ENCODE measurements at places on chromosomes 3 and 15. TPM values are rescaled to one million over a fixed set of nuclear protein-coding genes. Genes with fewer than 3 reads are reported as not detected.
A peak's percentile ranks its signal among the peaks of the same experiment; 100 is the strongest.

RHOA gene
- 428 TPM for total RNA-seq

LRRC2 gene
- total RNA-seq, result 0.75 TPM

LIPH gene
- total RNA-seq, result not detected

PRR20G gene
- total RNA-seq, result not detected

GUCA1C gene
- not detected for total RNA-seq

PARP6 gene
- 90.2 TPM for total RNA-seq

DNA sequence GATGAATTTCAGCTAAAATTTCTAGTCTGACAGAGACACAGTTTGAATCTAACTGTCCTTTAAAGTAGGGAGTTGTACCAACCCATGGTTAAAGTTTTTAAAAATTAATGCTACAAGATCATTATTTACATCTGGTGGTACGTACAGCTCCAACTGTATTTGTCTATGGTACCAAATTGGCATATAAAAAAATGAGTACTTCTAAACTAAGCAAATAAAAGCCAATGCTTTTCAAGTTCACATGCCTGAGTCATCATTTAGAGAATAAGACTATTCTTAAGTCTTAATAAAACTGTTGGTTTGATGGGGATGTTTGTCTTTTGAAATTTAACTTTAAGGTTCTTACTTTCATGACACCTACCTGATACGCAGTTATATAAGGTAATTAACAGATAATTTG lies 21.0 kb upstream of the IFT57 start:
- no peaks in the 10 kb centered on the region for H3K27me3 ChIP-seq
- no peak overlapping the region for H3K4me3 ChIP-seq
- peaks cover 8% of the 10 kb centered on the region for H3K36me3 ChIP-seq
- no peak for DNase-seq

GRCh38 chr3:64685800-64686445 lies 1.9 kb downstream of the ADAMTS9 start:
- H3K27ac ChIP-seq, result no peak overlapping the region
- H3K27me3 ChIP-seq, result peaks cover 51% of the 10 kb centered on the region
- no peaks in the 10 kb centered on the region for H3K36me3 ChIP-seq

DNA sequence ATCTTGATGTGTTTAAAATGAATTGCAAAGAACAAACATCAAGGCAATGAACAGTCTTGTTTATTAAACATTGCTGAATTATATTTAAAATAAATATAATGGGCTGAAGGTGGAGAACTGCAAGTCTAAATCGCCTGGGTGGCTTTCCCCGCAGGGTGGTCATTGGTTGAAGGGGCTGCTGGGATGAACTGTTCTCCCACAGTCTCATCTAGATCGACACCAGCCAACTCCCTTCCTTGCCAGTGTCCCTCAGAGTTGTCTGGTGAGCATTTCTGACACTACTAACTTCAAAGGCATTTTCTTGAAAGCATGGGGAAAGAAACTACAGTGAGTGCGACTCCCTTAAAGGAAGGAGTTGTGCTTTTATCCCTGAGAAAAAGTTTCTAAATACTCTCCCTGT lies 196.5 kb upstream of the LRTM1 start:
- H3K4me3 ChIP-seq, result no peak overlapping the region
- no peaks in the 10 kb centered on the region for H3K4me1 ChIP-seq
- H3K36me3 ChIP-seq, result no peaks in the 10 kb centered on the region
- no peaks in the 10 kb centered on the region for H3K27me3 ChIP-seq

GRCh38 chr3:184691397-184692231 lies 20.2 kb downstream of the MAGEF1 start:
- H3K4me3 ChIP-seq, result no peak overlapping the region
- H3K4me1 ChIP-seq, result peaks cover 3% of the 10 kb centered on the region
- no peak overlapping the region for H3K27ac ChIP-seq
- peaks cover 14% of the 10 kb centered on the region for H3K27me3 ChIP-seq
- no peak for DNase-seq

DNA sequence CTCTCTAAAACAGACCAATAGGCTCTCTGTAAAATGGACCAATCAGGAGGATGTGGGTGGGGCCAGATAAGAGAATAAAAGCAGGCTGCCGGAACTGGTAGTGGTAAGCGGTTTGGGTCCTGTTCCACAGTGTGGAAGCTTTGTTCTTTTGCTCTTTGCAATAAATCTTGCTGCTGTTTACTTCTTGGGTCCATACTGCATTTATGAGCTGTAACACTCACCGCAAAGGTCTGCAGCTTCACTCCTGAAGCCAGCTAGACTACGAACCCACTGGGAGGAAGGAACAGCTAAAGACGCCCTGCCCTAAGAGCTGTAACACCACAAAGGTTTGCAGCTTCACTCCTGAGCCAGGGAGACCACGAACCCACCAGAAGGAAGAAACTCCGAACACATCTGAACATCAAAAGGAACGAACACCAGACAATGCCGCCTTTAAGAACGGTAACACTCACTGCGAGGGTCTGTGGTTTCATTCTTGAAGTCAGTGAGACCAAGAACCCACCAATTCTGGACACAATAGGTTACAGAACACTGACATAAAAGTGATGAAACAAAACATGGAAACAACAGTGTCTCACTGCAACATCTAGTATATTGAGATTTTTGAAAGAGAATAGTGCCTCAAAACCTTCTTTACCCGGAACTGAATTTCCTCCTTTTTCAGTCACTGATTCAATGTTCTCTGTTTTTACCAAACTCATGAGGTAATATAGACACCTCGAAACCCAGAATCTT lies 28.8 kb upstream of the PLSCR2 start:
- H3K27me3 ChIP-seq, result peaks cover 6% of the 10 kb centered on the region
- peaks cover 17% of the 10 kb centered on the region for H3K36me3 ChIP-seq
- H3K27ac ChIP-seq, result peak overlapping the region; percentile 92
- DNase-seq, result peak; percentile 65

DNA sequence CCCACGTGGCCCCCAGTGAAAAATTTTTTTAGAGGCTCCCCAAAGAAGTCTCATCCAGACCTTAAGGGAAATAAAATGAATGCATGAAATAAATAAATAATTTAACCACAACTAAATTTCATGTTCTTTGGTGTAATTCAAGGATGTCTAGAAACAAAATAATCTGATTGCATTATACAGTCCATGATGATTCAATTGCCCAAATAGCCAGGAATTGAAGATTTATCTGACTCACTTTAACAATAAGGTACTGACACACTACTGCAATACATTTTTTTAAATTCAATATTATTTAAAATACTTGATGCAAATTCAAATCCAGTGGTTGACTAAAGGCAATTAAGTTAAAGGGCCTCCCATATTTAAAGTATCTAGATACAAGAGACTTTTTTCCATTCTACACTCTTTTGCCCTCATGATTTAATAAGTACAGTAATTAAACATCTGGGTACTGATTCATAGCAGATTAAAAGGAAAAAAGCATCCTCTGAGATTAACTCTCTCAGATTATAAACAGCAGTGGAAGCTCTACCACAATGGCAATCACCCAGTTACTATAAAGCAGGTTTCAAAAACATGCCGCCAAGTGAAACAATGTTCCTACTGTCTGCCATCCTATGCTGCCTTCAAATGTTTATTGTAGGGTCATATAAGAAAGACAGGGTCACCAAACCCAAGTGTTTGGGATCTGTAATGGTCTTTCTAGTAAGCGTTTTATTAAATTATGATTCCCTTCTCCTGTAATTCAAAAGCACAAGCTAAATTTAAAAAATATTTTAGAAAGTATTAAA lies 9.9 kb downstream of the UQCC5 start:
- H3K4me1 ChIP-seq, result peaks cover 4% of the 10 kb centered on the region
- no peak overlapping the region for H3K4me3 ChIP-seq
- DNase-seq, result no peak
- no peak overlapping the region for H3K27ac ChIP-seq

DNA sequence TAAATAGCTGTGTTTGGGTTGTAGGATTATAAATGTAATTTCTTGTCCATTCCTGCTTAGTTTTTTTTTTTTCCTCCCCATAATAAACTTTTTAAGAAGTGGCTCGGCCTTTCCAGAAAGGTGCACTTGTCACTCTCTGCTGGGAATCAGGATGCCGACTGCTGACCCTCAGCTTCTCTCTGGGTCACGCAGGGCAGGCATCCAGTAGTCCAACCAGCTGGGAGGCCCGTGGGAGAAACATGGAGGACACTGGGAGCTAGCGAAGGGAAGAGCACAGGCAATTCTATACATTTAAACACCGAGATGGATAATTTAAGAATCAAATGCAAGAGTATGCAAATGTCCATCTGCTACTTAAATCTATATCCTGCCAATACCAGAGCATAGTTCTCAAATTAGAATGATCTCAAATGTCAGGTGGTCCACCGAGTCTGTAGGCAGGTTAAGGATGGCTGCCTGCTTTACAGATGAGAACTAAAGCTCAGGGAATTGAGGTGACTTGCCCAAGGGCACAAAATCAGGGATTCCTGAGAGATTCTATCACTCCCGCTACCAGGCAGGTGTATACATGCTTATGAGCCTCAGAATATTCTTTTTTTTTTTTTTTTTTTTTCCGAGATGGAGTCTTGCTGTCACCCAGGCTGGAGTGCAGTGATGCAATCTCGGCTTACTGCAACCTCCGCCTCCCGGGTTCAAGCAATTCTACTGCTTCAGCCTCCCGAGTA lies 64.5 kb downstream of the DAPK2 start:
- H3K27me3 ChIP-seq, result peaks cover 4% of the 10 kb centered on the region
- no peaks in the 10 kb centered on the region for H3K4me1 ChIP-seq
- no peak for DNase-seq
- H3K36me3 ChIP-seq, result no peaks in the 10 kb centered on the region
- no peak overlapping the region for H3K4me3 ChIP-seq

DNA sequence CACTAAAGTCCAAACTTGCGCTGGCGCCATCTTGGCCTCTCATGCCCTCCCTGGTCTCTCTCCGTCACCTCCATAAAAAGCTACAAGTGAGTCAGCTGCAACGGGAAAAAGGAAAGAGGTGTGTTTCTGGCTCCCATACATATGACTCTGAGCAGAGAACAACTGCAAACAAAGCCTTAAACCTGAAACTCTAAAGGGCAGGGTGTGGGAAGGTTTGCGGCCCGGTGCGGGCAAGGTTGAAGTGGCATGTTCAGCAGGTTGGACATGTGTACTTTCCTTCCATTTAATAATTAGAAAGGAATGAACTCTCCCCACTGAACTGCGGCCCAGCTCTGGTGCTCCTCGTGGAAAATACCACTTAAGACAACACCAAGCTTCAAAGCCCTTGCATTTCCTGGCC lies 59.0 kb upstream of the PPARG start:
- DNase-seq, result no peak
- H3K4me1 ChIP-seq, result no peaks in the 10 kb centered on the region
- peaks cover 11% of the 10 kb centered on the region for H3K27me3 ChIP-seq
- H3K4me3 ChIP-seq, result no peak overlapping the region
- H3K27ac ChIP-seq, result no peak overlapping the region

- H3K27ac ChIP-seq, result no peak overlapping the region
- peaks cover 37% of the 10 kb centered on the region for H3K27me3 ChIP-seq
- DNase-seq, result no peak
- no peaks in the 10 kb centered on the region for H3K4me1 ChIP-seq
- no peaks in the 10 kb centered on the region for H3K36me3 ChIP-seq
Observed at GRCh38 chr15:44173813-44174212, 21.3 kb downstream of the FRMD5 start.

DNA sequence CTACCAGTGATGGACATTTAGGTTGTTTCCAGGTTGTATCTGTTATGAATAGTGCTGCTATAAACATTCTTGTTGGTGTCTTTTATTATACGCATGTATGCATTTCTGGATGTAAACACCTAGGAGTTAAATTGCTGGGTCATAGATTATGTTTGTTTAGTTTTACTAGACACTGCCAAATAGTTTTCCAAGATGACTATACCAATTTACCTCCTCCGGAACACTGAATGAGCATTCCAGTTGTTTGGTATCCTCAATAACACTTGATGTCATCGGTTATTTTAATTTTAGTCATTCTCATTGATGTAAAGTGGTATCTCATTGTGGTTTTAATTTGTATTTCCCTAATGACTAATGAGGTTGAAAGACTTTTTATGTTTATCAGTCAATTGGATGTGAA lies 36.6 kb upstream of the ARID3B start:
- no peaks in the 10 kb centered on the region for H3K27me3 ChIP-seq
- no peak overlapping the region for H3K27ac ChIP-seq
- H3K4me1 ChIP-seq, result peaks cover 5% of the 10 kb centered on the region
- no peak overlapping the region for H3K4me3 ChIP-seq

- no peak for DNase-seq
- H3K4me3 ChIP-seq, result peak overlapping the region; percentile 72
- peaks cover 31% of the 10 kb centered on the region for H3K4me1 ChIP-seq
- no peaks in the 10 kb centered on the region for H3K27me3 ChIP-seq
- H3K36me3 ChIP-seq, result peaks cover 4% of the 10 kb centered on the region
Observed at GRCh38 chr3:172152874-172153273, 113.5 kb downstream of the FNDC3B start.

DNA sequence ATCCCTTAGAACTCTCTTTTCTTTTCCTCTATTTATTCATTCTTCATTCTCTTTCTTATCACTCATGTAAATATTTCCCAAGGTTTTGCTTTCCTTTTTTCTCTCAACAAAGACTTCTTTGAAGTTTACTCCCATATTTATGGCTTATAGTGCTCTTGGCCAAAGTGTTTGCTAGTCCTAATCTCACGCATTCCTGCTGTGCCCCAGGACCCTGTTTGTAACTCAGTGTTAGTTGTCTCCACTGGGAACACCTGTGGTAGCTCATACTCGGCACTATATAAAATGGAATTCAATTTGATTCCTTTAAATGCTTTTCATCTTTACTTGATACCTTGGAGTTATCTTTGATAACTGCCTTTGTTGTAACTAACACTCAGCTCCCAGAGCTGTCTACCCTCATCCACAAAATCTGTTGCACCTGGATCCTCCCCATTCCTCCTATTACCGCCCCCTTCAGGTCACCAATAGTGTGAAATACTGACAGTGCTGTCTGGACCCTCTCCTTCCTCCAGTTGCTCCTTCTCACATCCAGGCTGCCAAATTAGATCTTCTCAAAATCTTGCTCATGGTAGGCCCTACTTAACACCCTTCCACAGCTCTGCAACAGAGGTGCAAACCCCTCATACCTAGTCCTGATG lies 76.8 kb downstream of the TIGIT start:
- no peak overlapping the region for H3K27ac ChIP-seq
- H3K4me3 ChIP-seq, result no peak overlapping the region
- H3K27me3 ChIP-seq, result no peaks in the 10 kb centered on the region
- no peak for DNase-seq
- H3K36me3 ChIP-seq, result no peaks in the 10 kb centered on the region

DNA sequence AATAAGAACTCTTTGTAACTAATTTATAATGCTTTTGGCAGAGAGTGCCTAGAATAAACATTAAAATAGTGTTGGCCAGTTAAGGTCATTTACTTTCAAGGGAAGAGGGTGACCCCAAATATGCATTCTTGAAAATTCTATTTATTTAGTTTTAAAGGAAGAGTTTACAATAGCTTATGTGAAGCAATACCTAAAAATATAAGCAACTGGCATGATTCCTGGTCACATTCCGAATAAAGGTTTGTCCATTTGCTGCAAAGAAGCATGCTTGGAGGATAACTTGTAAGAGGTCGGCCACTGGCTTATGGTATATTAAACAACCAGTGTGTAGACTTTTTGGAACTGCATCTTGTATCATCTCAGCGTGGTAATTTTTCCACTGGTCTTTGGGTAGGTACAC lies 10.2 kb downstream of the MITF start:
- H3K27me3 ChIP-seq, result no peaks in the 10 kb centered on the region
- no peak overlapping the region for H3K27ac ChIP-seq
- DNase-seq, result no peak
- peaks cover 3% of the 10 kb centered on the region for H3K4me1 ChIP-seq
- H3K4me3 ChIP-seq, result no peak overlapping the region

All from activated naive CD8-positive, alpha-beta T cell treated with anti-CD3 and anti-CD28 coated beads, Interleukin-2, amount 10 ng/mL, durations not matched to agents 7 days and 5 days (primary cell).